ENCODE measurements at places on chromosomes 3 and 15.
A peak's percentile ranks its signal among the peaks of the same experiment; 100 is the strongest.

DNA sequence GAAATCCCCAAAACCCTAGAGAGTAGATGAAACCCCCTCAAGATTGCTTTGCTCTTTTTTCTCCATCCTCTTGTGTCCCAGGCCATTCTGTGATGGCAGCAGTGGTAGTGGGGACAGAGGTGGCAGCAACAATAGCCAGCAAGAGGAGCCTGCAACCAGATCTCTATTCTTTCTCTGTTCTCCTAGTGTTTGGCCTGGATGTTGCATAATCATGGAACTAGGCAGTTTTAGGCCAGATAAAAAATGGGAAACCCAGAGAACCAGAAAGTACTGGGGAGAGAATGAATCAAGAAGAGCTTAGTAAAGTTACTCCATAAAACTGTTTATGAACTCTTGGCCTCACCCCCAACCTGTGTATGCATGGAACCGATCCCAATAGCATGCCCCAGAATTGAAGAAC, 52.3 kb downstream of the CTNNB1 start:
- DNase-seq: no peak

GRCh38 chr15:49843725-49844124, 222.9 kb downstream of the DTWD1 start:
- no peak for DNase-seq

DNA sequence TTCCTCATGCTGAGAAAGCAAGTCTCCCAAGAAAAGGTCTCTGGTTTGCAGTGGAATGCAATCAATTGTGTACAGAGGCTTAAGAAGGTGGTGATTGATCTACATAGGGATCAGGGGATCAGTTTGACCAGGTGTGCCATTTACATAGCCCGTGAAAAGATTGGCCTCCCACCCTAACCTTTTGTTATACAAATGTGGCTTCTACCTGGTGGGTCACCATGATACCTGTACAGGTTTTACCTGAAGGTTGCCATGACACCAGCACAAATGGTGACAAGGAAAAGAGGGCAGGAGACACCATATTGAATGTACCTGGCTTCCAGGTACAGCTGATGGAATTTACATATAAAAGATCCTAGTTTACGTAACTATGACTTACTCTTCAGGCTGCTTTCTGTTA, 25.5 kb upstream of the TEX55 start:
- no peak for DNase-seq

- DNase-seq: no peak
These were observed 752 bp downstream of the OCA2 start for GRCh38 chr15:28098360-28098765.

DNA sequence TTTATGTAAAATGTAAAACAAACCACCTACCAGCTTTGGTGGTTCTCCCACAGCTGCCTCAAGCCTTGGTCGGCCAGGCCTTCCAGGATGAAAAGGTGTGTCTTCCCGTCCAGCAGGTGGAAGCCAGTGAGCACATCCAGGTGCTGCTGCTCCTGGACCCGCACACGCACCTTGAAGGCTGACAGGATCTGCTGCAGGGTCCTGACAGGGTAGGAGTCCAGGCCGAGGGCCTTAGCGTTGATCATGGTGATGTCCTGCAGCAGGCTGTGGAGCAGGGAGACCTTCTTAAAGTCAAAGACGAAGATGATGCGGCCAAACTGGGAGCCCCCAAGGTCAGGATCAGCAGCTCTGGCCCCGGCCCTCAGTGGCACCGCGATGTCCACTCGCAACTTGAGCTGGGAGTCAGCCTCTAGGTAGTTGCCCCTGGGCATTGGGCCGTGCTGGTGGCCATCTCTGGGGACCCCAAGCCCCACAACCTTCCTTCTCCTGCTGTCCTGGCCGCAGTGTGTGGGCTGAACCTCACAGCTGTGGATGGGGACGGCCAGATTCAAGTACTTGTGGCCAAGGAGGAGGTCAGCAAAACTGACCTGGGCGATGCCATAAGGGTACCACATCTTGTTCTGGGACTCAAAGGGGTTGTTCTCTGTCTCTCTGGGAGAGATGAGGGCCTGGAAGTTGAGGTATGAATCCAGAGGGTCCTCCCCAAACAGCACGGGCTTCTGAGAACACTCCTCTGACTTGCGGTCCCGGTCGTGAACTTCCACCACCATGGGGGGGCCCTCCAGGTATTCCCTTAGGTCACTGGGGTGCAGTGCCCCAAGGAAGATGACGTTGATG, 48.6 kb downstream of the CFAP92 start:
- DNase-seq: no peak

GRCh38 chr3:157752956-157753786, 250.0 kb upstream of the VEPH1 start:
- DNase-seq: no peak

DNA sequence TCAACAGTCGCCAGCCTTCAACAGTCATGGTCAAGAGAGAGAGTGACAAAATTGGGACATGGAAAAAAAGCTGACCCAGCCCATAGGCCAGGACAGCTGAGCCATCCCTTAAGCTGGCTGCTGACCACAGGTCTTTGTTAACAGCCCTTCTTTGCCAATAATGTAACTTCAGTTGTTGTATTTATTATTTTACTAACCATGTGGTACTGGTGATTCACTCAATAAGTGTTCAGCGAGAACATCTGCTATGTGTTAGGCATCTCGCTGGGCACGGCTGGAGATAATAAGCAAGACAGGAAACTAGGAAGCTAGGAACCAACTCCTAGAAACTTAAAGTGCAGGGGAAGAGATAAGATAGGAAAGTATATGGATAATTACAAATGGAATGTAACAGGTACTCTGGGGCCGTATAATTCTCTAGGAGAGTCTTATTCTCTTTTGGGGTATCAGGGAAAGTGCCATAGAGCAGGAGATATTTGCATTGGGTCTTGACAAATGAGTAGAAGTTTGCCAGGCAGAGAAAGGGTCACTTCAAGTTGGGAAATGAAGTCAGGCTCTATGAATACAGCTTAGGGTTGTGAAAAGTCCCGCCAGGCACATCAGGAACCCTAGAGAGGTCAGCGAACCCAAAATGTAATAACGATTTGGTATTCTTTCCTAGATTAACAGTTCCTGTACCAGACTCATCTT, 84.0 kb upstream of the TRA2B start:
- no peak for DNase-seq

DNA sequence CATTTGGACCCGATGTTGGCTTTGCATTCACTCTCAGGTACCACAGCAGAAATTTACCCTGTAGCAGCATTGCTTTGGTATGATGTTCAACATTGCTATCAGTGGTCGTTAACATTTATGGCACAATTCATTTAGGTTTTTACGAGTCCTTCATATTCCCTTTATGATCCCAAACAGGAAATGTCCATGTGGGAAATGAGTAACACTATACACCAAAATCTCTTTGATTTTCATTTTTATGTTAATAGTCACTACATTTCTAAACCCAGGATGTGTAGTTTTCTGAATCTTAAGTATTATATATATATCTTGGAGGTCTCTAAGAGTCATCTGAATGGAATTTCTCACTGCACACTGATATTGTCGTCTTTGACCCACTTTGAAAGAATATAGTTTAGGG, 78.5 kb upstream of the RBMS3 start:
- DNase-seq: no peak

DNA sequence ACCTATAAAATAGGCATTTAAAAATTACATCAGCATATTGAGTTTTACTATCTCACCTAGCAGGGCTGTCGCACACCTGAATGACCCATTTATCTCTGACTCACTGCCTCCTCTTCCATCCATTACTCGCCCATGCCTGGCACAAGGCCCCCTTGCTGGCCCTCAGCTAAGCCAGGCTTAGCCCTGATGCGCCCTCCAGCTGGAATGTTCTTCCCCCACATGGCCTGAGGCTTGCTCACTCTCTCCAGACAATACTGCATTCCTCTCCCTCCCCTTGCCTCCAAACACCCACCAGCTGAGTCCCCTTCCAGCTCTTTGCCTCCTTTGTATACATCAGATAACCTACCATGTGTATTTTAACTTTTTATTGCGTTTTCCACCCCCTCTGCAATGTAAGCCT, 7.2 kb downstream of the SH3BP5 start:
- no peak for DNase-seq

GRCh38 chr3:12793701-12794100, 2.8 kb upstream of the CAND2 start:
- no peak for DNase-seq

DNA sequence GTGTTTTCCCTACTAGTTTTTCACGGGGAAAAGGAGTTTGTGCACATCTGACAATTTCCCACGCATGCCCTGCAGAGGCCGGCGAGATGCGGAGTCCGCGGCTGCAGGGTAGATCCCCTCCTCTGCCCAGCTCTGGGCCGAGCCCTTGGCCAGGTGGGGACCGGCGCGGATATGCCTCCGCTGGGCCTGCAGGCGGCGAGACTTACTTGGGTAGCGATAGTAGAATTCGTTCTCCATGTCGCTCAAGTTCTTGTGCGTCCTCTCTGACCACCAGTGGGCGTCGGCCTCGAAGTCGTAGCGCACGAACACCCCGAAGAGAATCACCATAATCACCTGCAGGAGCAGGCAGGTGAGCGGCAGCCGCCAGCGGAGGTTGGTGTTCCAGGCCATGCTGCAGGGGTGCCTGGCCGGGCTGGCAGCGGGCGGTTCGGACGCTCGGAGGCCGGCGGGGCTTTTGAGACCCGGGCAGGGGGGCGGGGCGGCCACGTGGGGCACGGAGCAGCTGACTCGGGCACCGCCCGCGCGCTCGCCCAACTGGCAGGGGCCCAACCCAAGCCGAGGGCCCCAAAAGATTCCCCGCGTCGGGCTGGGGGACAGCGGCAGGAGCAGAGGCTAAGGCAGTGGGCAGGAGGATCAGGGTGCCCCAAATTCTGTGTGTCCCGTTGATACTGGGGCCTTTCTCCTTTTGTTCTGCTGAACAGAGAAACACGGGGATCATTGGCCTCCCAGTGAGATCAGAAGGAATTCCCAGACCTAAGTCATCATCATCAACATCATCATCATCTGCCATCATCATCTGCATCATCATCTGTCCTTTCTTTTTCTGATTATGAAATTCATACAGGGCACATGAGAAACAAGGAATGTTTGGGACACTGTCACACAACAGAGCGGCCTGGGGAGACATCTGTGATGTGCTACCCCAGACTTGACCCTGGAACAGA, at the start of gene RHCG:
Gene RHCG, minus strand, starts transcription at position 429 of the 944 bp plus-strand sequence. Its CDS starts 39 bp downstream, at position 390.
- no peak for DNase-seq

GRCh38 chr3:190825386-190826016, 37.0 kb downstream of the GMNC start:
- no peak for DNase-seq

DNA sequence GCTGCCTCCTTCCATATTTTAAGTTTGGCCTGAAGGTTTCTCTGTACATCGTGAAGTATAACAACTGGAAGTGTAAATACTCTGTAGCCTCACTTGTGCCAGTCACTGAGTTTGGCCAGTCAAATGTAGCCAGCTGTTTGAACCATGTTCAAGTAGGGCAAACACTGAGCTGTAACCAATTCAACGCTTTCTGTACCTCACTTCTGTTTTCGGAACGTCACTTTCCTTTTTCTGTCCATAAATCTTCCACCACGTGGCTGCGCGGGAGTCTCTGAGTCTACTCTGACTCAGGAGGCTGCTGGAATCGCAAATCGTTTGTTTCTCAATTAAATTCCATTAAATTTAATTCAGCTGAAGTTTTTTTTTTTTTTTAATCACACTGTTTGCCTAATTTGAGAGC, 88.8 kb upstream of the RARB start:
- no peak for DNase-seq

GRCh38 chr3:32934150-32934742, 17.2 kb upstream of the CCR4 start:
- DNase-seq: no peak

- no peak for DNase-seq
These were observed 12.8 kb upstream of the SETMAR start for GRCh38 chr3:4290272-4290893.

GRCh38 chr3:179505534-179505933, 54.3 kb upstream of the GNB4 start:
- no peak for DNase-seq

GRCh38 chr3:161049683-161050248, 55.4 kb downstream of the B3GALNT1 start:
- DNase-seq: no peak

GRCh38 chr15:61444585-61444984, 215.5 kb upstream of the RORA start:
- no peak for DNase-seq

GRCh38 chr3:107220538-107220937, 156.7 kb upstream of the CCDC54 start:
- no peak for DNase-seq

GRCh38 chr3:124374583-124374982, 355.7 kb upstream of the UMPS start:
- peak; percentile 12 for DNase-seq

DNA sequence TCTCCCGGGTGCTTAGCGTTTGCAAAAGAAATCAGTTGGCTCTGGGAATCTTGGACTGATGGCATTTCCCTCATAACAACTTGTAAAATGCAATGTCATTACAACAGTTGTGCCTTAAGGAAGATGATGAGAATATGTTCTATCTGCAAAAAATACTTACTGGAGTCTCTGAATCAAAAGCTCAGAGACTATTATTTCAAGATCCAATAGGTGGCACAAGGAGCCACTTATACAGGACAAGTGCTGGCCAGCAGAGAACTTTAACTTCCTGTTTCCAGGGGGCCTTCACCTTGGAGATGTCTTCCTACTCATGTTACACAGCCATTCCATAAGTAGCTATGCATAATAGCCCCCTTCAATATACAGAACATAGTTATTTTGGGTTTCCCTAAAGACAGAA, 8.9 kb upstream of the RPS27L start:
- no peak for DNase-seq

- DNase-seq: no peak
These were observed 68.2 kb upstream of the SMAD3 start for GRCh38 chr15:66997212-66997611.

- DNase-seq: no peak
These were observed 39.5 kb upstream of the SCAANT1 start for GRCh38 chr3:63951492-63952247.

GRCh38 chr3:17372362-17373210, 369.8 kb downstream of the TBC1D5 start:
- no peak for DNase-seq

DNA sequence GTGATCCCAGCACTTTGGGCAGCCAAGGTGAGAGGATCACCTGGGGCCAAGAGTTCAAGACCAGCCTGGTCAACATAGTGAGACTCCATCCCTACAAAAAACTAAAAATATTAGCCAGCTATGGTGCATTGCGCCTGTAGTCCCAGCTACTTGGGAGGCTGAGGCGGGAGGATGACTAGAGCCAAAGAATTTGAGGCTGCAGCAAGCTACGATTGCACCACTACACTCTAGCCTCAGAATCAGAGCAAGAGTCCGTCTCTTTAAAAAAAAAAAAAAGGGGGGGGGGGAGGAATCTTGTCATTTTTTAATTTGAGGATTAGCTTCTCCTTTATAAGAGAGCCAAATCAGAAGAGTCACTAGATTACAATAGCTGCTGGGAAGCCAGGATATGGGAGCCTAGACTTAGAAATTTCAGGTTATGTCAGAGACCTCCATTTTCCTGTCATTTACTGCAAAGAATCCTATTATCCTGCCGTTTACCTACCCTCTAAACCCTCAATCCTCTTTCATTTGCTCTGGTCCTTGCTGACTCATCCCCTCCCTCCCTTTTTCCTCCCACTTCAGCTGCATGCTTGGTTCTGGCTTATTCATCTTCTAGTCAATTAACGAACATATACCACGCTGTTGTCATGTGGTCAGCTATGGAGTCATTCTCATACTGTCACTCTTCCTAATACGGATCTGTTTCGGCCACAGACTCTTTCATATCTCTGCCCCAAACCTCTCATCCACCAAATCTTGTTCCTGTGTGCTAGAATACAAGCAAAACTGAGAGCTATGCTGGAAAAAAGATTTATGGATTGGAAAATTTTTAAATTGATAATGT, 83.8 kb upstream of the PPIB start:
- DNase-seq: peak; percentile 7

GRCh38 chr3:4394567-4394966, 72.5 kb downstream of the SUMF1 start:
- no peak for DNase-seq

GRCh38 chr15:79122991-79123390, 32.4 kb upstream of the RASGRF1 start:
- no peak for DNase-seq

Data from amygdala (tissue), 56 donors.